ENCODE measurements at places on chromosomes 1 and 21.

DNA sequence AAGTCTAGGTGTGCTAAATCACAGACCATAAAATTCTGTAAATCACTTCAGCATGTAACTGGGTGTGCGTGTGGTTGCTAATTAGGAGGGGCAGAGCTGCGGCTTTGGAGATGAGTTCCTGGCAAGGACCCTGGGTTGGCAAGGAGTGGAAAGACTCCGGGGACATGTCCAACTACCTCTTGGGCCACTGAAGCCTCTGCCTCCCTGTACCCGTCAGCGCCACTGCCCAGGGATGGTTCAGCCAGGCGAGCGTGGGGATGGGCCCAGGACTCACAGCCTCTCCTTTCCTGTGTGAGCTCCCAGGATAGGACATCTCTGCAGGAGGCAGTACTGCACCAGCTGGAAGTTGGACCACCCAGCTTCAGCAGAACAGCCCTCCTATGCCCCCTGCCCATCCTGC is 386.4 kb upstream of the VAMP3 start:
- no peak for ATAC-seq

- ATAC-seq: no peak
Observed at GRCh38 chr1:119768778-119769177, at the start of gene HMGCS2. TSS of gene HMGCS2 (minus strand) at chr1:119768905. CDS start at chr1:119768844, 61 bp downstream.

- no peak for ATAC-seq
Observed at GRCh38 chr1:118615066-118615465, 373.1 kb downstream of the TBX15 start.

GRCh38 chr21:25577424-25578055 is 29.7 kb downstream of the MRPL39 start:
- ATAC-seq: no peak

- ATAC-seq: no peak
Observed at GRCh38 chr1:45272913-45273371, 53.8 kb upstream of the HPDL start.

DNA sequence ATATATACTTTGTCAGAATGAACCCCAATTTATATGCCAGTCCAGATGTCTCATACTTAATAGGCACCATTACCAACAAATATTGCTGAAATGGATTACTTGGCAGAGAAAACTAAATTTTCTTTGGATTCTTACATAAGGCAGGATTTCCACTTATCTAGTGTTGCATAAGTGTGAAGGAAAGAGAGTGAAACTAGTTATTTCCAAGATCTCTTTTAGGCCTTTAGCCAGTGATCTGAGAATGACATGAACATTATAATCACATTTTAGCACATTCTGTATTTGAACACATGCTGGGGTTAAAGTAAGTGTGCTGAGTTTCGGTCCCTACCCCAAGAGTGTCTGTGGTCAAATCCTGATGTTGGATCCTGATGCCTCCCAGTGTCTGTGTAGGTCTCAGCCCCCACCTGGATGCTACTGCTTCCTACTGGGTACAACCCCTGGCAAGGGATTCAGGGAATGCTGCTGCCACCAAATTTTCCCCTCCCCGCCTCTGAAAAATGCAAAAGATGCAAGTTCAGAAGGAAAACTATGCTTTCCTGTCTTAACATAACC is 11.2 kb downstream of the DDAH1 start:
- no peak for ATAC-seq

DNA sequence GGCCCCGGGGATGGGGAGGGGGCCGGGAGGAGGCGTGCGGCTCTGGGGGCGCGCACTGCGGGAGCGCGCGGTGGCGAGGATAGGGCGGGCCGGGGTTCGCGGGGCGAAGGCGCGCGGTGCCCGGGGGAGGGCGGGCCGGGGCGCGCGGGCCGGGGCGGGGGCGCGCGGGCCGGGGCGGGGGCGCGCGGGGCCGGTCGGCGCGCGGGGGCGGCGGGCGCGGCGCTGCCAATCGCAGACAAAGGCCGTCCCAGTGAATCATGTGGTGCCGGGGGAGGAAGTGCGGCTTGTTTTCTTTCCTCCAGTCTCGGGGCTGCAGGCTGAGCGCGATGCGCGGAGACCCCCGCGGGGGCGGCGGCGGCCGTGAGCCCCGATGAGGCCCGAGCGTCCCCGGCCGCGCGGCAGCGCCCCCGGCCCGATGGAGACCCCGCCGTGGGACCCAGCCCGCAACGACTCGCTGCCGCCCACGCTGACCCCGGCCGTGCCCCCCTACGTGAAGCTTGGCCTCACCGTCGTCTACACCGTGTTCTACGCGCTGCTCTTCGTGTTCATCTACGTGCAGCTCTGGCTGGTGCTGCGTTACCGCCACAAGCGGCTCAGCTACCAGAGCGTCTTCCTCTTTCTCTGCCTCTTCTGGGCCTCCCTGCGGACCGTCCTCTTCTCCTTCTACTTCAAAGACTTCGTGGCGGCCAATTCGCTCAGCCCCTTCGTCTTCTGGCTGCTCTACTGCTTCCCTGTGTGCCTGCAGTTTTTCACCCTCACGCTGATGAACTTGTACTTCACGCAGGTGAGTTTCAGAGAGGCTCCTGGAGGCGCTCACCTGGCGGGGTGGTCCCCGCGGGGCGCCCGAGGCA is at the start of gene GPR137B:
Gene GPR137B (plus strand): TSS at position 287 of the 851 bp plus-strand sequence. CDS start 84 bp downstream, at position 371.
- peak; percentile 72 for ATAC-seq

DNA sequence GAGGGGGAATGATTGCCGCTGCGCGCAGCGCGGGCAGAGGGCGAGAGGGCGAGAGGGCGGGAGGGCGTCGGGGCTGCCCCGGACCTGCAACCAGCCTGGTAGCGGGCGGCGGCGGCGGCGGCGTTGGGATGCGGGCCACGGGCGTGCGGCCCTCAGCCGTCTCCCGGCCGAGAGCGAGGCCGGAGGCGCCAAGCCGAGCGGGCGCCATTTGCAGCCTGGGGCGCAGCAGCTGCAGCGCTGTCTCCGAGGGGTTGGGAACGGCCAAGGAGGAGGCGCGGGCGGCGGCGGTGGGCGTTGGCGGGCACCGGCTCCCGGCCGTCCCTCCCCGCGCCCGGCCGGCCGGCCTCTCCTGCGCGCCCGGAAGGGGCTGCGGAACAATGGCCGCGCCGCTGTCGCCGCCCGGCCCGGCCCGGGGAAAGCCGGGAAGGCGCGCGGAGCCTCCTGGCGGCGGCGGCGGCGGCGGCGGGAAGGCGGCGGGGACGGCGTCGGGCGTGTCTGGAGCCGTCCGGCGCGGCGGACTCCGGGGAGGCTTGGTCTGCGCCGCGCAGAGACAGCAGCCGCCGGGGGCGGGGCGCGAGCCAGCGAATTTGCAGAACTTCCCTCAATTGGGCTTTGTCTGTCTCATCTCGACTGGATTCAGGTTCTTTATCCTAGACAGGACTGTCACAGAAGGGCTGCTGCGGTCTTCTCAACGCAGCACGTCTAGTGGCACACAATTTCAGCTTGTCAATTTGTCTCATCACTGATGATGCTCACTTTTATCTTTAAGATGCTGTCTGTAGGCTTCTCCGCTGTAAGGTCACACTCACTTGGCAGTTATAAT is 35.7 kb downstream of the ZBTB8B start:
- peak; percentile 49 for ATAC-seq

DNA sequence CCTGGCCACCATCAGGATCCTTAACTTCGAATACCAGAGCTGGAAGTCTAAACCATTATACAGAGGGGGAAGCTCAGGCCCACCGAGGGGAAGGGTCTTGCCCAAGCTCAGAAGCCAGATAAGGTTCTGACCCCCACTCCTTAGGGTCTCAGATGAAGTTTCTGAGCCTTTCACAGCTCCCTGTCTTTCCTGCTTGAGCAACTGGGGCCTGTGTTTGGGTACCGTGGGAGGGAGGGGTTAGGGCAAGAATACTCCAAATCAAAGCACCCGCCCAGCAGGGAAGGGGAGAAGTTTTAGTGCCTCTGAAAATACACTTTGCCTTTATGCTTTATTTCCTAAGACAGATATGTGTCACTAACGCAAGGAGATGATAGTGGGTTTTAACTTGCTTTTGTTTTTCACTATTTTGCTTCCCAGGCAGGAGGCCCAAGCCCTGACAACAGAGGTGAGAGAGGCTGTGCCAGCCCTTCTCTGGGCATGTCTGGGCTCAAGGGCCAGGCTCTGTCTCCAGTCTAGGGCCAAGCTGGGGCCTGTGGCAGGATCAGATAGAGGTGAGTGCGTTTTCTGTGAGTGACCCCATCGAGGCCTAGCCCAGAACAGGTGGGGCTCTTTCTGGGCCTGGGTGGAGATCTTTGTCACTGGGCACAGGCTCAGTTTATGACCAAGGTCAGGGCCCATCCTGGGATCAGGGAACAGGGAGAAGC is 20.5 kb upstream of the TENT5B start:
- no peak for ATAC-seq

GRCh38 chr1:63403386-63403785 is 36.0 kb downstream of the ALG6 start:
- ATAC-seq: no peak

DNA sequence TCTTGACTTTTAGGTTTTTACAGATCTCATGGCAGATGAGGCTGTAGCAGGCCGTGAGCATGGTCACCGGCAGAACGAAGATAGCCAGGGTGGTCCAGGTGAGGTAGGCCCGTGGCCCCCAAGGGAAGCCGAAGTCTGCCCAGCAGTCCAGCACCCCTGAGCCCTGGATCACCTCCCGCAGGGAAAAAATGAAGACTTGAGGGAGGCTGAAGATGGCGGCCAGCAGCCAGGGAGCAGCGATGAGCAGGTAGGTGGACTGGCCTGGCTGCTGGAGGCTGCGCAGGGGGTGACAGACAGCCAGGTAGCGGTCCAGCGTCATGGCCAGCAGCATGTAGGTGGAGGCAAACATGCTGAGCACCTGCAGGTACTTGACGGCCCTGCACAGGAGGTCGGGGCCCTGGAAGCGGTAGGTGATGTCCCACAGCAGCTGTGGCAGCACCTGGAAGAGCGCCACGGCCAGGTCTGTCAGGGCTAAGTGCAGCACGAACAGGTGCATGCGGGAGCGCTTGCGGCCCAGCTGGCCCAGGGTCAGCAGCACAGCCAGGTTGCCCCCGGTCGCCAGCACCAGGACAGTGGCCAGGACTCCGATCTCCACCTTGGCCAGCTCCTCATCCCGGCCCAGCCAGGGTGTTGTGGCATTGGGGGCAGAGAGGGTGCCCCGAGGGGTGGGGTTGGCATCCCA is 856 bp downstream of the AVPR1B start:
- ATAC-seq: no peak

DNA sequence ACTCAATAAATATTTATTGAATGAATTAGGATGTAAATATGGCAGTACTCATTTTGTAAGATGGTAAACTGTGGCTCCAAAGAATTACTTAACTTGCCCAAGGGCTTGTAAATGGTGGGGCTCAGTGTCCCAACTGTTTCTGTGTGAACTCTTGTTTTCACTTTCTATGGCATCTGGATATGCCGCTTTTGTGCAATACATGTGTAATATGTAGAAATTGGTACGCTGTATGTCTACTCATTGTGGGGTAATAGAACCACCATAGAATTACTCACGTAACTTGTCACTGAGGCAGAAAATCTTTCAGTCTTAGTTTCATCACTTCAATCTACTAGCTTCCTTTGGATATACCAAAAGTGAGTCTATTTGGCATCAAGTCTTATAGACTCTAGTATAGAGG is 977 bp downstream of the PRPF3 start:
- ATAC-seq: peak; percentile 73

- ATAC-seq: no peak
Observed at GRCh38 chr1:19332832-19333231, 20.7 kb downstream of the SLC66A1 start.

GRCh38 chr1:231315887-231316286 is 21.8 kb downstream of the EXOC8 start:
- ATAC-seq: peak; percentile 51

DNA sequence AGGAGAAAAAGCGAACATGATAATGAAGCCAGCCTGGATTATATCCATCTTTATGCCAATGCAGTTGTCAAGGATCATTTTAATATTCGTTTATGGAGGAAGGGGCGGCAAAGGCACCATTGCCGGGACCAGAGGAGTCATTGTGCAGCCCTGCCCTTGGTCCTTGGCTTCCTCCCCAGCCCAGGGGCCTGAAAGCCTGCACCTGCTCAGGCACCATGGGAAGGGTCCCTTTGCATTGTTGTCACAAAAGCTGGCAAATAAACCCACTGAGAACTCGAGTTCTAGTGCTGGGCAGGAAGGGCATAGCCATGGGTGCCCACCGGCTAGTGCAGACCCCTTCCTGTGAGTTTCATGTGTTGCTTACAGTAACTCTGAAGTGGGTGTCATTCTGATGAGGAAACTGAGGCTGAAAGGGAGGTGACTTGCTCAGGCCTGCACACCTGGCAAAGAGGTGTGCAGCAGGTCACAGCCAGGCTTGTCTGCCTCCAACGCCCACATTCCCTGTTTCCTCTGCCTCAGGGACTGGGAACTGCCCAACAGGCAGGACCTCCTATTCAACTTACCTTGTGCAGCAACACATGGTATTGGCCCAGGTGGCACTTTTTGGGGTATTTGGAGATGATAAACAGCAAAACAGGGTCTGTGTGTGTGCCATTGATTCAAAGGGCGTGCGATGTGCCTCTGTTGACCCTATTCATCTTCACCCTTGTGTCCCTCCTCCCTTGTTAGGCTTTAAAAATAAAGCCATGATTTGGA is 84.6 kb downstream of the MAN1C1 start:
- no peak for ATAC-seq

GRCh38 chr1:66633159-66633558 is 99.2 kb downstream of the SGIP1 start:
- ATAC-seq: no peak

DNA sequence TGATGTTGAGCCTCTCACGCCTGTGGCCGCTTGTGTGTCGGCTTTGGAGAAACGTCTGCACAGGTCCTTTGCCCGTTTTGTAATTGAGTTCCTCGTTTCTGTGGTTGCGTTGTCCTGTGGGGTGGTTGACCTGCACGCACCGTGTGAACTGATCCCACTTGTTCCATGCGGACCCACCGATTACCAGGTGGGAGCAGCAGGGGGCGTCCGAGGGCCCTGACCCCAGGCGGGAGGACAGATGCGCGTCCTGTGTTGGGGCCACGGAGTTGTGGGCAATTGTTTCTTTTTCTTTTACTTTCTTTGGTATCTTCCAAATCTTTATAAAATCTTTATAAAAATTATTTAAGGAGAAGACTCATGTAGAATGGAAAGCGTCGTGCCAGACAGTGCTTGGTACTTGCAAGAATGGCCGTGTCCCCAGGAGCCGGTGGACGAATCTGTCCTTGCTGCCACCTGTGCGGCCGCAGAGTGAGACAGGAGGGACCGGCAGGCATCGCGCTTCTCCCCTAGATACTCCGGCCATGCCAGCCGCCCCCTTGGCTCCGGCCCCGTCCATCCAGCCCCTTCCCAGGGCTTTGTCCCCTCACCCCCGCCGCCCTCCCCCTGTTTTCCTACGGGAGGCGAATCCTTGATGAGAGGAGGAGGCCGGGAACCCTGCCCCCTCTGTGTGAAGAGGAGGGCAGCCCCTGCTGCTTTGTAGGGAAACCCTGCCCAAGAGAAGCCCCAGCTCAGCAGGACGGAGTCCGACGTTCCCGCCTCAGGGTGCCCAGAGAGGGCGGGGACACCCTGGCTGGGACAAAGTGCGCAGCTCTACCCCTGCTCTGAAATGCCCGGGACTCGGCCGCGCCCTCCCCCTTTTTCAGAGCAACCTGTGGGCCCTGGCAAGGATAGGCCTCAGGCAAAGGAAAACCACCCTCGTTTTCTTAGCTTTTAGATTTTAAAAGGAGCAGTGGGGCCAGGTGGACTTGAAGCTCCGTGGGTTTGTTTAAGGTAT is 41.7 kb downstream of the PRKCZ start:
- no peak for ATAC-seq

Measured in activated CD4-positive, CD25-positive, alpha-beta regulatory T cell treated with anti-CD3 and anti-CD28 coated beads, Interleukin-2, amount 50 U/mL, for 24 hours (primary cell).